ENCODE measurements at places on chromosomes 7 and 10.

GRCh38 chr7:95730493-95731280 lies 41.7 kb upstream of the DYNC1I1 start:
- DNase-seq = no peak

GRCh38 chr7:81657551-81657950 lies 112.3 kb downstream of the HGF start:
- DNase-seq = no peak

- DNase-seq = no peak
Measured at GRCh38 chr7:31123726-31124125, 71.6 kb downstream of the ADCYAP1R1 start.

- no peak for DNase-seq
Measured at GRCh38 chr7:135966341-135967043, 10.7 kb downstream of the MTPN start.

GRCh38 chr10:114751856-114752255 lies 69.7 kb upstream of the FHIP2A start:
- no peak for DNase-seq

DNA sequence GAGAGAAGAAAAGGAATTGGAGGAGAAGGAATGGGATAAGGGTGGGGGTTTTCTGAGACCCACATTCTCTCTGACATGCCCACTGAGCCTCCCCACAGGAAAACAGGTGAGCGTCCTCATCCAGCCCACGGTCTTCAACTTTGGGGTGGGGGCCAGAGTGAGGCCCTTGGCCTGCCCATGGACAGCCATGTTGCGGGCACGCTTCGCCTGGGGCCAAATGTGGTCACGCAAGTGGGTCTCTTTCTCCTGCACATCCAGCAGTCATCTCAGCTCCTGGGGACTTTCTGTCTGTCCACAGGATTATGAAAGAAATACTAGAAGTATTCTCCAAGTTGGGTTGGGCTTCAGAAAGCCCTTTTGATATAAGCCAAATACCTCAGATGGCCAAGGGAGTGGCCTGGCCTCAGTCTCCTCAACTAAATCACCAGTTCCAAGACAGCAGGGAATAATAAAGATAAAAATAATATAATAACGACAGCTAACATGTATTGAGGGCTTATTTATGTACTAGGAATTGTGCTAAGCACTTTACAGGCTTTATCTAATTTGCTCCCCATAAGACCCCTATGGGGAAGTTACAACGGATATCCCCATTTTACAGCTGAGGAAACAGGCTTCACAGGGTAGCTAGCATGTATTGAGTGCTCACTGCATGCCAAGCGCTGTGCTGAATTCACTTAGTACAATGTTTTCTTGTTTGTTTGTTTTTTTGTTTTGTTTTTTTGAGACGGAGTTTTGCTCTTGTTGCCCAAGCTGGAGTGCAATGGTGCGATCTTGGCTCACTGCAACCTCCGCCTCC lies 57.2 kb upstream of the LBX1 start:
- no peak for DNase-seq

DNA sequence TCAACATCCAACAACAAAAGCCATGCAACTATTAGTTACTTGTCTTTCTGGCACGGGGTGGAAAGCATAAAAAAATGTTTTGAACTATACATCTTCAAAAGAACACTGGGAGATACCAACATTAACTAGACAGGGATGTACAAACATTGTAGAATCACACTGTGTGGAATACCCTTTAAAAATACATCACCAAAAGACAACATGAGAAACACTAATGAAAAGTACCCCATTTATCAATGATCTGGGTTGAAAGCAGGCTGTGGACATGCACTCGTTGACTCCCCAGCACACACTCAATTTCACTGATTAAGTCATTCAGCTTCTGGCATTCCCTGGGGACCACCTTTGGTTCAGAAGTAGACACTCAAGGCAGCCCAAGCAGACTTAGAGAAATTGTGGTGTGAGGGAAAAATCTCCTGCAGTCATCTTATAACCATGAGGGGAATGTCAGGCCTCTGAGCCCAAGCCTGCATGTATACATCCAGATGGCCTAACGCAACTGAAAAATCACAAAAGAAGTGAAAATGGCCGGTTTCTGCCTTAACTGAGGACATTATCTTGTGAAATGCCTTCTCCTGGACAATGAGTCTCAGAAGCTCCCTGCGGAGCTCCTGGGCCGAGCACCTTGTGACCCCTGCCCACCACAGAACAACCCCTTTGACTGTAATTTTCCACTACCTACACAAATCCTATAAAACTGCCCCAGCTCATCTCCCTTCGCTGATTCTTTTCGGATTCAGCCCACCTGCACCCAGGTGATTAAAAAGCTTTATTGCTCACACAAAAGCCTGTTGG lies 53.0 kb downstream of the CACUL1 start:
- DNase-seq = no peak

- no peak for DNase-seq
Measured at GRCh38 chr10:103096130-103096529, 96.9 kb downstream of the NT5C2 start.

GRCh38 chr7:82578430-82578829 lies 134.9 kb upstream of the CACNA2D1 start:
- no peak for DNase-seq

DNA sequence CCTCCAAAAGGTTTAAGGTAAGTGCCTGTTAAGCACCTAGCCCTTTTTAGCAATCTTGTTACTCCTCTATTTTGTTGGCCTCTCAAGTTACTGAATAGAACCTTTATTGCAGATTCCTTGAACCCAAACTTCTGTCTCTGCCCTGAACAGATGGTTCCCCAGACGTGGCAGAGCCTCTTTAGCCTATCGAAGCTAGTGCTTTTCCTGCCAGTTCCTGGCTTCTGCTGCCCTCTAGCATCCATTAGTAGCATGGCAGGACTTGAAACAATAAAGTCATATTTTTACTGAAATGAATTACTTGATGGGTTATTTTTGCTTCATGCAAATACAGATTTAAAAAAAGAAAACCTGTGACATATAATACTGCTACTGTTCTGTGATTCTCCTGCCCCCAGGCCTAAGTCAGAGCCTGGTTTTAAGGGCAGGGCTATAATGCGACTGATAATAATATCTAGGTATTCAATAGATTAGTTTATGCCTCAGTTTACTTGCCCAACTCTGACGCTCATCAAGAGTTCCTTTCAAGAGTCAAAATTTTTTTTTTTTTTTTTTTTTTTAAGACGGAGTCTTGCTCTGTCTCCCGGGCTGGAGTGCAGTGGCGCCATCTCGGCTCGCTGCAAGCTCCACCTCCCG lies 84.3 kb upstream of the PHF14 start:
- DNase-seq = peak; percentile 3

DNA sequence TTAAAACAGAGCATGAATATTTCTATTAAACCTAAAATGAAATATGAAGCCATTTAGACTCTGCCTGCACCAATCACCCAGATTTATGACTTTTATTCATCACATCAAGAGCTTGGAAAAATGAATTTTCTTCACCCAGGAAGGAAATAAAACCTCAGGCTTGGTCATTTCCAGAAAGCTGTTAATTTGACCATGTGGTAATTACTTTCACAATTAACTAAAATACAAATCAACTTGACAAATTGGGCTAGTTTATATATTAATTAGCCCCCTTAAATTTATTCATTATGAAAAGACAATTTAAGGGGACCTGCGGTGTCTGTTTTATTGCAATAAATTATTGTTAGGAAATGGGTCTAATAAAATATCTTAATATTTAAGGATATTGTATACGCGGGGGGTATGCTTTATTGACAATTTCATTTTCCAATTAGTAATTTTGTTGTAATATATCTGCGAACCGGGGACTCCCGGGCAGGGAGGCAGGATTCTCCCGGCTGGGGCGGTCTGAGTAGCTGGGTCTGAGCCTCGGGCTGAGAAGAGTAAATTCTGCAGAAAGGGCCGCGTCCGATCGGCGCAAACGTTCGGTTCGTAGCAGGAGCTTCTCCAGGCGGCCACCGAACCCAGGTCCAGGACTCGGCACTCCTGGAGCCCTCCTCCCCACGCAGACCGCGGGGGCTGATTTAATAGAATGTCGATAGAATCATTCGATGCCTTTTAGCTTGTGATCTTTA lies 9.4 kb upstream of the MNX1 start:
- no peak for DNase-seq

- DNase-seq = no peak
Measured at GRCh38 chr10:128835361-128835760, 631.7 kb upstream of the MGMT start.

GRCh38 chr10:54525816-54526215 lies 275.2 kb downstream of the PCDH15 start:
- DNase-seq = no peak

GRCh38 chr7:42758124-42758523 lies 153.7 kb downstream of the C7orf25 start:
- DNase-seq = no peak

- no peak for DNase-seq
Measured at GRCh38 chr10:1706711-1707110, 30.6 kb downstream of the ADARB2 start.

DNA sequence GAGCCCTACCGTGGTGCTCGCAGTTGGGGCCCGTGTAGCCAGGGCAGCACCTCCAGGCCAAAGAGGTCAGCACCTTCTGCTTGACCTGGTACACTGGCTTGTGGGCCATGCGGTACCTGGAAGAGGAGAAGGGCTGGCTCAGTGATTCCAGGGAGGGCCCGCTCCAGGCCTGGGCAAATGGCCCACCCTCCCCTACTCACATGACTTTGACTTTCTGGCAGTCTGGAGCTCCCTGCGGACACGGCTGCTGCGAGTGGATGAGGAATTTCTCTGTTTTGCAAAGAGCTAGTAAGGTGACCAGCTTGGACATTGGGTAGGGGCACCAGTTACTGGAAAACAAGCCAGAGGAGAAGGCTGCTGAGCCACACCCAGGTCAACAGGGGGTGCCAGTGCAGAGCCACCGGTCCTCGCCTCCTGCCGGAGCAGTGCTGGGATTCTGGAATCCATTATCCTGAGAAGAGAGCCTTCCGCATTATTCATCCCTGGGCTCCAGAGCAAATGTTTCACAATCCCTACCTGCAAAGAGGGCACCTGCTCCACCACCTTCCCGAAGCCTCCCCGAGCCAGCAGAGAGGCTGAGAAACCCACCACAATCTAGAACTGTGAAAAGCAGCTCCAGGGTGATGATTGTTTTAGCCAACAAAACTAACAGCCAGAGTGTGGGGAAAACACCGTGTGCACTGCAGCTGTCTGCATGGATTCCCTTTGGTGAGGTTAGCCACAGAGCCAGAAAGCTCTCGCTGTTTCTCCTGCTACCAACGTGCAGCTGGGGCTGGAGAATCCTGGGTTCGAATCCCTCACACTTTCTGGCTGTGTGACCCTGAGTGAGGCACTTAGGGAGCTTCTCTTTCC lies 11.8 kb downstream of the MMRN2 start:
- no peak for DNase-seq

GRCh38 chr7:91344911-91345310 lies 80.7 kb downstream of the FZD1 start:
- no peak for DNase-seq

GRCh38 chr10:117472872-117473271 lies 69.7 kb upstream of the EMX2 start:
- DNase-seq = no peak

- DNase-seq = no peak
Measured at GRCh38 chr10:104069613-104070012, 16.1 kb downstream of the COL17A1 start.

DNA sequence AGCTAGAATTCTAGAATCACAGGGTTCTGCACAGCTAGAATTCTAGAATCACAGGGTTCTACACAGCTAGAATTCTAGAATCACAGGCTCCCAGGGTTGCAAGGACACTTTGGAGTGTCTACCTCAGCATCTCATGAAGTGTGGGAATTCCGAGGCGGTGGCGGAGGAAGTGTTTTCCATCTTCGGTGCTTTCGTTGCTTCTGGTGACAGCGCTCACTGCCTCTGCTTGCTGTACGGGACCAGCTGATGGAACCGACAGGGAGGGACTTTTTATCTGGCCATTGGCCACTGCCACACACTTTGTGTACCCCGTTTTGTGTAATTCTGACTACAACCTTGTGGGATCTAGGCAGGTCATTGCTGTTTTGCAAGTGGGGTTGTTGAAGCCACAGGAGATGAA lies 29.5 kb downstream of the LHPP start:
- no peak for DNase-seq

DNA sequence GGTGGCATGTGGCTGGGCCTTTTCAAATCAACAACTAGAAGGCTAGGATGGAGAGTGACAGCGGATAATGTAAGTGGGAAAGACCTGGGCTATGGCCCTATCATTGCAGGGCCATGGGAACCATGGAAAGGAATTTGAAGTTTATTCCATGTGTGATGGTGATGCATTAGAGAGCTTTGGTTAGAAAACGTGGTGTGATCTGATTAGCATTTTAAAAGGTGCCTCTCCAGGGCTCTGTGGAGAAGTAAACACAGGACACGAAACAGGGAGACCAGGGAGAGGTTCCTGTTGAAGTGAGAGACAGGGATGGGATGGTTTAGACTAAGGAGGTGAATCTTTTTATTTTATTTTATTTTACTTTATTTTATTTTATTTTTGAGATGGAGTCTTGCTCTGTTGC lies 749.5 kb downstream of the GATA3 start:
- no peak for DNase-seq

- no peak for DNase-seq
Measured at GRCh38 chr10:96794836-96795733, 37.0 kb upstream of the LCOR start.

DNA sequence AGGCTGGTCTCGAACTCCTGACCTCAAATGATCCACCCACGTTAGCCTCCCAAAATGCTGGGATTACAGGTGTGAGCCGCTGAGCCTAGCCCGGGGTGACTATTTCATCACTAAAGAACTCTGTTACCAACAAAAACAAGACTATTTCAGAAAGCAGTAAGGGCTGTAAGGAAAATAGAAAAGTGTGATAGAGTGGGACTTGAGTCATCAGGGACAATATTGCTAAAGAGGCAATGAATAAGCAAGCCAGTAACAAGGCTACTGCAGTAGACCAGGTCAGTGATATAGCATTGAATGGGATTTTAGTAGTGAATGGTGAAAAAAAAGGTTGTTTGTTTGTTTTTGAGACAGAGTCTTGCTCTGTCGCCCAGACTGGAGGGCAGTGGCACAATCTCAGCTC lies 51.7 kb downstream of the SVOPL start:
- no peak for DNase-seq

- no peak for DNase-seq
Measured at GRCh38 chr7:95433952-95434556, 774 bp downstream of the PON2 start.

DNA sequence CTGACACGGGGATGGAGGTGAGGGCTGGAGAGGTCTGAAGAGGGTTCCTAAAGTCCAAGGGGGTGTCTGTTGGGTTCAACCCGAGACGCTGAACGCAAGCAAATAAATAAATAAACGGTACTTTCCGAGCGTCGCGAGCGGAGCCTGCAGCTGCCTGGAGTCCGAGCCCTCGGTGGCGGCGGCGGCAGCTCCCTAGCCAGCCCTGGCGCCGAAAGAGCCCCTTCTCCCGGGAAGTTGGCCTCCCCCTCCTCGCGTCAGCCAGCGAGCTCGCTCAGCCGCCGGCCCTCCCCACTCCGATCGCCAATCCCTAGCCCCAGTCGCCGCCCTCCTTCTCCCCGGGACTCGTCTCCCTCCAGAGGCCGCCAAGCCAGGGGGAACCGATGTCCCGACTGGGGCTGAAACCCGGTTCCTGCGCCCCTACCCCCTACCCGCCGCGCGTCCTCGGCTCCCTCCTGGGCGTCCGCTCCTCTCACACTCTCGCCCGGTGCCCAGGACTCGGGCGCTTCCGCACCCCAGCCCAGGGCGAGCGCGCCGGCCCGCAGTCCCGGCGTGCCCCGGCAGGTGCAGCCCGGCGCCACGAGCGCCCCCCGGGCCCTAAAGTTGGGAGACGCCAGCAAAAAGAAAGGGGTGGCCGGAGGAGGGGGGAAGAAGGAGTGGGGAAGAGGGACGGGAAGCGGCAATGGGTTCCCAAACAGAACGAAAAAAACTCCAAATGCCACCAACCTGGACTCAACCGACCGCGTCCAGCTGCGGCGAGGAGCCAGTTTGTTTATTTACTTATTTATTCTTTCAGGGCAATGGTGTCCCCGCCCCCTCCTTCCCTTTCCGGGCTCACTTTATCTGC lies at the start of gene GFRA1:
GFRA1 (minus strand) TSS at position 767 of the 844 bp plus-strand sequence. CDS start 1,177 bp downstream, outside the sequence.
- no peak for DNase-seq
